Stimulated activated CD4-positive, alpha-beta T cell treated with anti-CD3 and anti-CD28 coated beads, Interleukin-1b, Interleukin-23, amount 100 ng/mL, for 1 hour (primary cell): ENCODE measurements at places on chromosomes 2 and 18.

- no peak for DNase-seq
These were observed 16.6 kb upstream of the HK2 start for GRCh38 chr2:74817304-74817675.

DNA sequence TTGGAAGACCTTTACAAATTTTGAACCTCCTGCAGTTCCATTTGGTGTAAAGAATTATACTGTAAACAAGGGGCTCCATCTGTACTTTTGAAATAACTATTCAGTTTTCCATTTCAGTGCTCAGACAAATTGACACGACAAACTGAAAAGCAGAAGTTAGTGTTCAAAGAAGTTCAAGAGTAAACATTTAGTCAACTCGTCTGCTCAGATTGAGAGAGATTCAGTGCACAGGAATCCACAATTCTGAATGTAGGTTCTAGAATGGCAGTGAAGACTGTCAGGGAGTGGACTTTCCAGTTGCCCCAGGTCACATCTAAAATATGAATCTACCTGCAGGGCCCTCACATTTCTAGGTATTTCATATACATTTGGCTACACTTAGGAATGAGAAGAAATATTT, 322.3 kb upstream of the TCF4 start:
- DNase-seq: no peak

DNA sequence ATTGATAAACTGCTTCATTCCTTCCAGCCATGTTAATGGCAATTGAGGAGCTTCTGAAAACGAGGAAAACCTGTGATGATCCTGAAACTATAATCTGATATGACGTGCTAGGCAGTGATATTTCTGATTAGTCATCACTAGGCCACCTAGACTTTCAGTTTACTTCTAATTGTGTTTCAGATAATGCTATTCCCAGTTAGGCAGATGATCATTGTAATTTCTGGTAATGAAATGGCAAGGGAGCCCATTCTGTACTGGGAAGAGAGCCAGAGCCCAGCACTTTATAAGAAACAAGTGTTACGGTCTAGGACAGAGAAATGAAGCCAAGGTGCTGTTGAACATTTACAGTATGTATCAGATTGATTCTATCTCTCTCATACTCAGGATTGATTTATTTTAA, 106.2 kb downstream of the CPO start:
- DNase-seq: no peak

GRCh38 chr2:43070676-43071502, 155.5 kb downstream of the ZFP36L2 start:
- no peak for DNase-seq

GRCh38 chr18:6778459-6779247, 49.1 kb downstream of the ARHGAP28 start:
- DNase-seq: no peak

GRCh38 chr2:36468463-36469105, 113.0 kb downstream of the CRIM1 start:
- DNase-seq: no peak

- DNase-seq: no peak
These were observed 177.3 kb downstream of the HDAC4 start for GRCh38 chr2:239223310-239224198.

GRCh38 chr2:212892193-212892592, 259.2 kb downstream of the IKZF2 start:
- DNase-seq: no peak

- no peak for DNase-seq
These were observed 6.2 kb upstream of the CHST10 start for GRCh38 chr2:100423631-100424030.

- DNase-seq: no peak
These were observed 27.6 kb upstream of the TMBIM1 start for GRCh38 chr2:218319813-218320365.

GRCh38 chr2:68121873-68122679, 35.6 kb upstream of the PNO1 start:
- peak; percentile 38 for DNase-seq

- DNase-seq: no peak
These were observed 659 bp downstream of the CHMP1B start for GRCh38 chr18:11851806-11852337.

DNA sequence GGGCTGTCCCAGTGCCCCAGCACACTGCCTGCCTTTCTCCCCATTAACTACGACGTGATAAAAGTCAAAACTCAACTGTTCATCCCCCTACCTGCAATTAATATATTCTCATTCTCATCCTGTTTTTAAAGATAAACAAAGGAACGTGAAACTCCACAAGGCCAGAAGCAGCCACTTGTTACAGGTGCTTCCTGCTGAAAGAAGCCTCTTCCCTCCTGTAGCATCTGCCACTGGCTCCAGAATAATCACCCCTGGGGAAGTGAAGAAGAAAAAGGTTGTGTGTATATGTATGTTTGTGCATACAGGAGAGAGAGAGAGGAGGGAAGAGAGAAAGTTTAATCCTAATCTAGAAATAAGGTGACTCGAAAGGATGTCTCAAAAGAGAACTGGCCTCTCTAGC, 27.1 kb downstream of the KIAA2012 start:
- DNase-seq: no peak

- DNase-seq: no peak
These were observed 78.7 kb upstream of the OTX1 start for GRCh38 chr2:62971936-62972335.

DNA sequence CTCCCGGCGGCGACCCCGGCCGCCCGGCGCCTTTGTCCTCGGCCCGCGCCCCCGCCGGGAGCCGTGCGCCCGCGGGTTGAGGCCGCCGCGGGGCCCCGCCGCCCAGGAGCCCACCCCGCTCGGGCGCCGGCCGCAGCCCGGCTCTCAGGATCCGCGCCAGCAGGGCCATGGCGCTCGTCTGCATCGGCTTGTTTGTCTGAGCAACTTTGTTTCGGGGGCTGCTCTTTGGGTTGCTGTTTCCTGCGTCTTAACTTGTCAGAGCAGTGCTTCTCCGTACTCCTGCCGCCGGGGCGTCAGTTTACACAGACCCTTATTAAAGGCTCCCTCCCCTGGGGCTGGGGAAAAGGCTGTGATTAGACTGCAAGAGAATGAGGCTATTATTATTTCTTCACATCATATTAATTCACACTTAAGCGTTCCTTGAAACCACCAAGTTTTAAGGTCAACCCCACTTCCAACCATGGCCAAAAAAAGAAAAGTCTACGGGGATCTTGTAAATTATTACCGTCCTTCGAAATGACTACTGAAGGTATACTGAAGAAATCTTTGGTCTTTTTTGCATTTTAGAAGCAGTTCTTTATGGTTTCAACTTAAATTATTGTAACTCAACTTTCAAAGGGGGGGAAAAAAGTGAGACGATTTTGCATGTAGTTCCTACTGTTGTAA, at the start of gene CYP27C1:
Gene CYP27C1, minus strand, starts transcription at position 198 of the 666 bp plus-strand sequence. Its CDS starts 29 bp downstream, at position 169.
- no peak for DNase-seq

DNA sequence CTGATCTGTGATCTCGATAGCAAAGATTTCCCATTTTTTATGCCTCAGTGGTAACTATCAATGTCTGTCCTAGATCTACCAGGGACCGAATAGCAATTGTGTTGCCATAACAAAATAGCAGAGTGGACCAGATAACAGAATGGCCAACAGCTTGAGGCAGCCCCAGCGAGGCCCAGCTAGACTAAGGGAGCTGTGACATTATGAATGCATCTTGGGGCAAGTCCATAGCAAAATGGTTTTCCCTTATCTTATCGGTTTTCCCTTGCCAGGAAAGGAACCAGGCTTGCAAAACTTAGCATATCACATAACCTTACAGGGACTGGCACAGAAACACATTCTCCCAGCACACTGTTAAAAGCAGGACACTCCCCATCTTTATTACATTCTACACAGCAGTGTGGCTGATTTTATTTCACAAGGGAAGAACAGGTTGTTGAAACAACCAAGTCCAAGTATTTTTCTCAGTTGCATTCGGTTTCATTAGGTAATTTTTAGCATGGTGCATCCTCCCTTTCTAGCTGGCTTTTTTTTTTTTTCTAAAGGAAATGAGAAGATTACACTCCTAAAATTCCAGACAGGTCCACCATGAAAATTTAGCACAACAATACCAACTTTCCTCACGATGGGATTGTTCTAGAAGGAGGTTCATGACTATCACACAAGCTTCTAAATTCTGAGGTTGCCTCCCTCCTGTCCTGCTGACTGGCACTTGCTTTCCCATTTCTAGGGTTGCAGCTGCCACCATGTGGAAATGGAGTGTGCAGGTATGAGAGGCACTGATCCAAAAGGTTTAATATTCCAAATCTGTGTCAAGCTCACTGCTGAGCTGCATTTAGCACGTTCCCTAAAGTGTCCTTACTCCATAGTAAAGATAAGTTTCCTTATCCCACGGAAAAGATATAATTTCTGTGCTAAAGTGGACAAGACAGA, 97.0 kb upstream of the SLC35G4 start:
- no peak for DNase-seq

GRCh38 chr18:11759456-11759855, 70.4 kb downstream of the GNAL start:
- no peak for DNase-seq

GRCh38 chr2:151020411-151020810, 241.3 kb downstream of the RBM43 start:
- no peak for DNase-seq

DNA sequence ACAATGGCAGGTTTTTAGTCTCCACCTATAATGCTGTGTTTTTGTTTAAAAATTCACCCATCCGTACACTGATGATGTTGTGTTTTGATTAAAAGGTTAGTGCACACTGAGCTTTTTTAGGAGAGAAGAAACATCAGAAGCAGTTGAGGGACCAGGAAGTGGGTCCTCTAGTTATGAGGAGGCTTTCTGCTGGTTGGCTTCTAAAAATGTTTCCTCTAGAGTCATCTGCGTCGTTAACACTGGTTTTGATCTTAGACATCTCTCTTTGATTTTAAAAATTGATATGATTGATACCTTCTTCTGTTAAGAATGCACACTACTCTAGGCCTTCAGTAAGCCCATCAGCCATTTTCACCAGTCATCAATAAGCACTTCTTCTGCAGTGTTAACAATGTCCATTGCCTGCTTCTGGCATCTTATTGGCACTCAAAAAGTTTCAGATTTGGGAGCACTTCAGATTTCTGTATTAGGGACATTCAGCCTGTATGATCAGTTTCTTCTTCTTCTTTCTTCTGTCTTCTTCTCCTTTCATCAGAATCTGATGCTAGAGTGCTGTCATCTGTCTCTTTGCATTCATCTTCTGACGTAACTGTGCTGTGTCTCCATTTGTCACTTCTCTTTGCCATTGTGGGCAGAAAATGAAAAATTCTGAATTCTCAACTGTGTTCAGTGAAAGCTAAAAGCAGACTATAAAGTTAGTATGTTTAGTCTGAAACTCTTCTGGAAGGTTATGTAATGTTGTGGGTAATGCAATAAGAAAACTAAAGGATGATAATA, 56.3 kb downstream of the PHLPP1 start:
- no peak for DNase-seq

DNA sequence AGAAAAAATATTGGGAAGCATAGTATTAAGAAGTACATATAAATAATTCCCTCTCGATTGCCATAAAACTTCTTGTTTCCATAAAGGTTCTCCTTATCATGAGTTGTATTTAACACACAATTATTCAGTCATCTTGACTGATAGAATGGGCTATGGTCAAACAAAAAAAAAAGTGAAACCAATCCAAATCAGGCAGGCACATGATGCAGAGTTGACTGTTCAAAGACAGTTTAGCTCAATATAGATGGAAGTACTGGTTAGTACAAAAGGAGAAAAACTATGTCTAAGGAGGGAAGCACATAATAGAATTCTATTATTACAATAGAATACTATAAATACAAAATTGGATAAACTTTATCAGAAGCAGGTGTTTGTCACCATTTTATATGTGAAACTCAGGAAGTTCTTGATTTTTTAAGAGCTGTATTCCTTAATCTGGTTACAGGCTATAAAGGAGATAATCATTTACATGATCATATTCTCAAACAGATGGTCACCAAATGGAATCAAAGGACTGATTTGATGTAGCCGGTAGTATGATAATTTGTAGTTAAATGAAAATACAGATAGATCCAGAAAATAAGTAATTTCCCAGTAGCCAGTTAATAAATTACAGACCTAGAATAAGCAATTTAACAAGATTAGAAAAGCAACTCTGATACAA, 18.2 kb upstream of the CALCRL start:
- no peak for DNase-seq

GRCh38 chr2:218332288-218332687, 24.4 kb upstream of the CATIP start:
- no peak for DNase-seq

DNA sequence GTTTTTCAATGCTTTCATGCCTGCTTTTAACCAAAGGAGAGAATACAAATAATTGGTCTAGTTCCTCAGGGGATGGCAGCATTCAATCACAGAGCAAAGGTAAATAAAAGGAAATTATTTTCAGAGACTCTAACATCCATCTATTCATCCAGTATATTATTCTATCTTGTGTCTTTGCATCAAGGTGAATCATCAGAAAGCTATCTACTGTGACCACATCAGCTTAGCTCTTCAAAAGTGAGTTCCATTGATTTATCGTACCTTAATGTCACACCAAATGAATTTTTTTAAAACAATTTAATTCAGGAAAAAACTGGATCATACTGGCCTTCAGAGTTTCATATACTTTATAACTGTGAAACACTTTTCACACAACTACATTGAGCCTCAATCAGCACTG, 66.1 kb downstream of the CHN1 start:
- DNase-seq: no peak

GRCh38 chr2:84904717-84905174, 710 bp upstream of the TMSB10 start:
- DNase-seq: no peak

DNA sequence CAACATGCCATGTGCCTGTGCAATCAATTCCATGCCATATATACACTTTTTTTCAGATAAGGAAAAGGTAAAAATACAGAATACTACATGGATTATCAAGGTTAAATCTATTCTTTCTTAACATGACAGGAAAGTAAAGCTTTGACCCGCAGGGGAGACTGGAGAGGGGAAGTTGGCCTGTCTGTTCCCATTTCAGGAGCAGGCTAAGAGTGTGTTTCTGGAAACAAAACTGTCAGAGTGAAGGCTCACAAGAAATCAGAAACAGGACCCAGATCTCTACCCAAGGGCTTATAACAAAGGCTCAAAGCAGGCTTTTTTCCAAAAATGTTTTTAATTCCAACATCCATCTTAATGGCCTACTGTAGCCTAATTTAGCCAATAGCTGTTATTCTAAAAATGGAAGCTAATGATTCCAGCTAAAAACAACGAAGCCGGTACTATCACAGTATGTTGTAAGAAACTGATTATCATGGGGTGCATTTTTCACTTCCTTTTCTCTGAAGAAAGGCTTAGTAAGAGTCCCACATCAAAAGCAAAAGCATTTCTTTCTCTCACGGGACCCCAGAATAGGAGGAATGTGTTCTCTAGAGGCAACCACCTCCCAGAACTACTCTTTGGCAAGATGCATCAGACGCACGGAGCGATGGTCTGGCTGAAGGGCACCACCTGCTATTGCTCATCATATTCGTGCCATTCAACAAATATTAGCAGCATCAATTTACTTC, 41.4 kb downstream of the FECH start:
- no peak for DNase-seq

GRCh38 chr2:171141320-171141719, 19.4 kb downstream of the TLK1 start:
- no peak for DNase-seq

- DNase-seq: no peak
These were observed 116.2 kb downstream of the ACOXL start for GRCh38 chr2:110848519-110849030.

GRCh38 chr2:172673056-172673683, 62.5 kb upstream of the RAPGEF4 start:
- no peak for DNase-seq
